A549 treated with Hydrocortisone at 1 μM for 4 hours (cell line): ENCODE measurements at places on chromosomes 7 and 10. TPM values are rescaled to one million over a fixed set of nuclear protein-coding genes. Genes with fewer than 3 reads are reported as not detected.

BAG3 gene
- total RNA-seq = 230 to 264 TPM (median 258 TPM) in 5 replicates

GIMAP5 gene
- total RNA-seq = not detected in 5 replicates

TFPI2 gene
- total RNA-seq = 215 to 326 TPM (median 237 TPM) in 5 replicates

FKBP6 gene
- total RNA-seq = not detected in 5 replicates

CYCS gene
- 220 to 258 TPM (median 249 TPM) in 5 replicates for total RNA-seq

NEUROG3 gene
- not detected in 5 replicates for total RNA-seq

TMEM140 gene
- total RNA-seq = 0.70 to 1.5 TPM (median 1.0 TPM) in 5 replicates

BMPER gene
- total RNA-seq = 4.2 to 8.5 TPM (median 4.4 TPM) in 5 replicates

DENND2A gene
- 0.39 to 0.98 TPM (median 0.76 TPM) in 5 replicates for total RNA-seq

SSC4D gene
- total RNA-seq = 0.71 to 1.4 TPM (median 1.1 TPM) in 5 replicates

NUTM2A gene
- 0.06 to 0.28 TPM (median 0.13 TPM) in 5 replicates for total RNA-seq

SEC31B gene
- total RNA-seq = 1.4 to 2.5 TPM (median 2.1 TPM) in 5 replicates

OGDH gene
- total RNA-seq = 26.4 to 36.1 TPM (median 29.9 TPM) in 5 replicates

CPEB3 gene
- total RNA-seq = 0.26 to 0.40 TPM (median 0.33 TPM) in 5 replicates

WDFY4 gene
- 0.05 TPM in 1 of 5 replicates, not detected in the others for total RNA-seq

VSTM4 gene
- 0.24 to 0.44 TPM (median 0.28 TPM) in 5 replicates for total RNA-seq

TRIM50 gene
- not detected in 5 replicates for total RNA-seq

ZDHHC6 gene
- 27.9 to 31.6 TPM (median 29.7 TPM) in 5 replicates for total RNA-seq

THNSL1 gene
- total RNA-seq = 3.6 to 4.8 TPM (median 4.3 TPM) in 5 replicates

CPA2 gene
- 0.08 to 0.30 TPM (median 0.16 TPM) in 3 of 5 replicates, not detected in the others for total RNA-seq

ARHGEF5 gene
- 2.5 to 2.9 TPM (median 2.7 TPM) in 5 replicates for total RNA-seq

OPN4 gene
- total RNA-seq = not detected in 5 replicates

ANKRD30A gene
- 0.36 to 0.99 TPM (median 0.86 TPM) in 5 replicates for total RNA-seq

GAD2 gene
- total RNA-seq = not detected in 5 replicates

SORCS3 gene
- not detected in 5 replicates for total RNA-seq

TAC1 gene
- not detected in 5 replicates for total RNA-seq

COBL gene
- 4.0 to 4.8 TPM (median 4.4 TPM) in 5 replicates for total RNA-seq

EVX1 gene
- total RNA-seq = 0.07 to 0.22 TPM (median 0.13 TPM) in 5 replicates

HGF gene
- total RNA-seq = 0.05 to 0.07 TPM in 2 of 5 replicates, not detected in the others

CSTF2T gene
- 15.8 to 20.2 TPM (median 16.4 TPM) in 5 replicates for total RNA-seq

GPR146 gene
- total RNA-seq = 1.5 to 2.3 TPM (median 1.8 TPM) in 5 replicates

PTN gene
- not detected in 5 replicates for total RNA-seq

PNLIPRP1 gene
- total RNA-seq = not detected in 5 replicates
